Ureter (tissue), 1 donor: ENCODE measurements at places on chromosomes 3 and 15. TPM values are rescaled to one million over a fixed set of nuclear protein-coding genes. Genes with fewer than 3 reads are reported as not detected.

The LMAN1L gene
- total RNA-seq = not detected

DNA sequence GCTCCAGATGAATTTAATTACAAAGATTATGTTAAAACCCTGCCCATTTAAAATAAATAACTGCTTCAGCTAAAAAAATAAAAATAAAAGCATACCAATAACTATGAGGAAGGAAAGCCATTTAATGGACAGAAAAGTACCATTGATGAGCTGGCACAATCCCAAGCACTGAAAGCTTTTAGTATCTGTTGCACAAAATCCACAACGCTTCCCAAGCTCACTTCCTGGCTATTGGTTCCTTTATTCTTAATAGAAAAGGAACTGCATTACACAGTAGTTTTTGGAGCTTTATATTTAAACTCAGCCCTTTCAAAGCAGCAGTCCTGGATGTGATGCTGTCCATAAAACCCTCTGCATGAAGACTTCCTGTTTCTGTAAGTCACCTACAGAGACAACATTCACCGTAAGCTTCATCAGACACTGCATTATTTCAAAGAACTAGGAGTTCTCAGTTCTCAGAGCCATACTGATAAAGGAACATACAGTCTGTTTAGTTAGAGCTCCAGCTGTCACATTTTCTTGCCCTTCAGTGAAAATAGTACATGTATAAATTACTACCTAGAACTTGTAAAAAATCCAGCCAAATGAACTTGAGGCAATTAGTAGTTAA, 81.5 kb downstream of the CSNK1G1 start:
- no peak for DNase-seq

GRCh38 chr3:37243820-37244748, 69.7 kb upstream of the LRRFIP2 start:
- DNase-seq = peak; percentile 85

- no peak for DNase-seq
Measured at GRCh38 chr15:61871926-61872522, 188.2 kb downstream of the VPS13C start.
